ENCODE measurements at places on chromosomes 1 and 21. TPM values are rescaled to one million over a fixed set of nuclear protein-coding genes. Genes with fewer than 3 reads are reported as not detected.
A peak's percentile ranks its signal among the peaks of the same experiment; 100 is the strongest.

GBP5 gene
- total RNA-seq = 1.7 TPM

FAM72B gene
- total RNA-seq = not detected

SH2D1B gene
- total RNA-seq = 0.16 TPM

PPIAL4G gene
- not detected for total RNA-seq

FCRLA gene
- total RNA-seq = not detected

TMEM82 gene
- not detected for total RNA-seq

RWDD3 gene
- total RNA-seq = 15.9 TPM

CNR2 gene
- not detected for total RNA-seq

KCNK2 gene
- total RNA-seq = 0.27 TPM

DNA sequence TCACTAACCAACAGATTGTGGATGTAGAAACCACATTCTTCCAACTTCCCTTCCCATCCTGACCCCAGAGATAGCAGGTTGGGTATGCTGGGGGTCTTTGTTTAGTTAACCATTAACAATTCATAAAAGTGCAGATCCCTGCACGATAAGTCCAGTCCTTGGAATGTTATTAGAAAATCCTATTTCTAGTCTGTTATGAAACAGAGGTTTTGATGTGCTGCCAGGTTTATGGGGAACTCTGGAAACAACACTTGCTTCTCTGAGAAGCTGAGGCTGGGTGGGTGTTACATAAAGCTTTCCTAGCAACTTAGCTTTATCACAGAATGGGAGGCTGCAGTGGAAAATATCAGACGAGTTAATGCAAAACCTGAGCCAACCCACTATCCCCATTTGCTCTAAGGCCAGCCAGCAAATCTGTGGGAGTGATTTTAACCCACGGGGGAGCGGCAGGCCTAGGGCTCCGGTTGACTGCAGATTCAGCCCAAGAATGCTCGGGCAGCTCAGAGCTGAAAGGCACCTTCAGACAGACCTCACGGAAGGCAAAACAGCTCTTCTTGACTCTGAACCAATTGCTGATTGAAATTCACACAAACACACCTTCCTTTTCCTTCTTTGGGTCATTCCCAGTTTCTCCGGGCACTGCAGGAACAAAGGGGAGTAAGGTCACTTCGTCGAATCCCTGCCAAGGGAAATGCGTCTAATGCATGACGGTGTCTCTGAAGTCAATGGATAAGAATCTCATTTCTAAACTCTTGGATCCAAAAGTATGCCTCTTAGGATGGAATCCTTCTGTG is 111.7 kb upstream of the IRF2BP2 start:
- peak; percentile 69 for DNase-seq

- no peak for DNase-seq
These were observed 23.1 kb upstream of the PKP1 start for GRCh38 chr1:201260236-201260590.

GRCh38 chr1:15423355-15424077 is 13.8 kb downstream of the EFHD2 start:
- no peak for DNase-seq

DNA sequence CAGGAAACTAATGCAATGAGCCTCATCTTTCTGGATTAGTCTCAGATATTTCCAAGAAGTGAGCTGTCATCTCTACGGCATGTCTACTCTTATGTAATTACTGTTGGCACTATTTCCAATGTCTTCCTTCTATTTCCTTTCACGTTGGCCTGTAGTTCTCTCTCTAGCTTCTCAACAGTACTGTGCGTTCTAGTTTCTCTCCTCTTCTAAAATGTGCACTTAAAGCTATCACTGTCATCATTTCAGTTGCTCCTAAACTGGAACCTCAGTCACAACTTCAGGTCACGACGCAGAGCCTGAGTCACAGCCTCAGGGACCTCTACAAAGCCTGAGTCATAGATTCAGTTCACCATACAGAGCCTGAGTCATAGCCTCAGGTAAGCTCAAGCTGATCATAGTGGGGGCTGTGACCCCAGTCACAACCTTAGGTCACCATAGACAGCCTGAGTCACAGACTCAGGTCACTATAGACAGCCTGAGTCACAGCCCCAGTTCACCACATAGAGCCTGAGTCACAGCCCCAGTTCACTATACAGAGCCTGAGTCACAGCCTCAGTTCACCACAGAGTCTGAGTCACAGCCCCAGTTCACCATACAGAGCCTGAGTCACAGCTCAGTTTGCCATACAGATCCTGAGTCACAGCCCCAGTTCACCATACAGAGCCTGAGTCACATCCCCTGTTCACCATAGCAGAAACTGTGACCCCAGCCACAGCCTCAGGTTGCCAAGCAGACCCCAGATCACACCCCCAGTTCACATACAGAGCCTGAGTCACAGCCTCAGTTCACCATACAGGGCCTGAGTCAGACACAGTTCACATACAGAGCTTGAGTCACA is 13.0 kb downstream of the WNT9A start:
- peak; percentile 16 for DNase-seq

DNA sequence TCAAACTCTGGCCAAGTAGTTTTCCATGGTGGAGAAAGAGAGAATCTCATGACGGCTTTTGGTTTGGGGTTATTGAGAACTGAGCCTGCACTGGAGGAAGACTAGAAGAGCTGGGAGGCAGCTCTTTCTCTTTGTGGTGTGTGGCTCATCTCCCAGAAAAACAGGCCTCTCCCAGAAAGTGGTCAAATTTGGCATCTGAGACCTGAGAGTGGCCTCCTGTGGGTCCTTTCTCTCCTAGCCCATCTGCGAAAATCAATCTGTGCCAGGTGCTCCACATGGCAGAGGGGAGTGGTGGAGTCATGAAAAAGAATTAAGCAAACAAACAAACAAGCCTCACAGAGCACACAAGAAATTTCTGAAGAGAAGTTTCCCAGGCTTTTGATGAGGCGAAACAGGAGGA is 305.0 kb downstream of the ST6GALNAC3 start:
- DNase-seq = no peak

GRCh38 chr1:68197891-68198290 is 34.4 kb downstream of the WLS start:
- no peak for DNase-seq

DNA sequence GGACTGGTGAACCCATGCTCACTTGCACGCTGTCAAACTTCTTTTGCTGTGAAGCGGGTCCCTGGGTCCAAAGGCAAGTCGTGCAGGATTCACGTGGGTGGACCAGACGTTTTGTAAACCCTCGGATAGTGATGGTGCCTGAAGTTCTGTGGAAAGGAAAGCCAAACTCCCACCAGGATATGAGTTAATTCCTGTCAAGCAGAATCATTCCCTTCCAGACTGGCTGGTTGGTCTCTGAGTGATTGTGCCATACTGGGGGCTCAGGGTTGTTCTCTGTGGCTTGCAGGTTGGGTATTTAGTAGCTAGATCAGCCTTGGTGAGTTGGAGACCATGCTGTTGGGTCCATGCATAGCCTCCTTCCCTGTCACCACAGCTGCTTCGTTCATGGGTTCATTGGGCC is 32.7 kb upstream of the IGSF5 start:
- no peak for DNase-seq

DNA sequence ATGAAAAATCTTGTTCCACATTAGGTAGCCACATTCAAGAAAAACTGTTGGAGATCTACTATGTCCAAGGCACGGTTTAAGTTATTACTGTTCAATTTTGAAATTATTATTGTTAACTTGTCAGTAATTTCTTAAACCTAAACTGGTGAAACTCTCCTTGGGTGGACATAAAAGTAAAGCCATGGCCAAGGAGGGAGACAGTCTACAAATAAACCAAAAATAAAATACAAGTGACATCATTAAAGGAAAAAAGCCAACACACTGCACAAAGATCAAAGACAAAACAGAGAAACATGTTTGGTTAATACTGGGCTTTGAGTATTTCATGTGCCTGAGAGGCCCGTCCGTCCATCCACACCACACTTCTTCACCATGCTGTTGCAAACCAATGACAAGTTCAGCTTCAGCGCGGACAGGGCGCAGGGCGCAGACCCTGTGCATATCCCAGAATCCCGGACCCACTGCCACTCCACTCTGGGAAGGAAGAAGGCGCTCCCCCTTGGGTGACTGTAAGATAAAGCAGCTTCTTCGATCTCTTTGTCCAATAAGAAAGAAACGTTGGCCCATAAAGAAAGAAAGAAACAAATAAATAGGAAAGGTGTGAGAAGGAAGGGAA is 918 bp upstream of the RASAL2 start:
- peak; percentile 48 for DNase-seq

DNA sequence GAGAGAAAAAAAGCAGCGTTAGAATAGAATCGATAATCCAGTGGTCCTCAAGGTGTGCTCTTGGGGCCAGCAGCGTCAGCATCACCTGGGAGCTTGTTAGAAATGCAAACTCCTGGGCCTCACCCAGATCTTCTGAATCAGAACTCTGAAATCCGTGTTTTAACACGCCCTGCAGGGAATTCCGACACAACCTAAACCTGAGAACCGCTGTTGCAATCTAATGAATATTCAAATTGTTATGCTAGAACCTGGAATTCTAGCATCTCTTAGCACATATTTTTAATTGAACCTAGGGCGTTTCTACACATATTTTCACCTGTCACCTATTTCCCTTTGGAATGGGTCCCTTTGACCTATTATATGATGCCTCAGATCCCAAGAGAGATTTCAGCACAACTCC is 175.7 kb downstream of the PSMG1 start:
- DNase-seq = no peak

DNA sequence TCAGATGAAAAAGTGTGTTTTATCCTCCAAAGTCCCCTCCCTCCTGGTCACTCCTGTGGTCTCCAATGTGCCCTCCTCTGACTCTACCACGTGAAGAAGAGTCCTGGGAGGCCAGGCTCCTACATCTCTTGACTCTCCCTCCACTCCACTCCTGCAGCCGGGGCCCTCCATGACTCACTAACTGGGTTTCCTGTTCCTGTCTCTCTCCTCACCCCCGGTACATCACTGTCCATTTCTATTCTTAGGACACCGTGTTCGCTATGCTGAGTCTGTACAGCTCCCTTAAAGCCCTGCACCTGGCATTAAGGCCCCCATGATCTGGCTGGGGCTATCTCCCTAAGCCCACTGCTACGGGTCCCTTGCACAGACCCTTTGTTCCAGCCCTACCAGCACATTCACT is 93.4 kb downstream of the BCAR3 start:
- no peak for DNase-seq

DNA sequence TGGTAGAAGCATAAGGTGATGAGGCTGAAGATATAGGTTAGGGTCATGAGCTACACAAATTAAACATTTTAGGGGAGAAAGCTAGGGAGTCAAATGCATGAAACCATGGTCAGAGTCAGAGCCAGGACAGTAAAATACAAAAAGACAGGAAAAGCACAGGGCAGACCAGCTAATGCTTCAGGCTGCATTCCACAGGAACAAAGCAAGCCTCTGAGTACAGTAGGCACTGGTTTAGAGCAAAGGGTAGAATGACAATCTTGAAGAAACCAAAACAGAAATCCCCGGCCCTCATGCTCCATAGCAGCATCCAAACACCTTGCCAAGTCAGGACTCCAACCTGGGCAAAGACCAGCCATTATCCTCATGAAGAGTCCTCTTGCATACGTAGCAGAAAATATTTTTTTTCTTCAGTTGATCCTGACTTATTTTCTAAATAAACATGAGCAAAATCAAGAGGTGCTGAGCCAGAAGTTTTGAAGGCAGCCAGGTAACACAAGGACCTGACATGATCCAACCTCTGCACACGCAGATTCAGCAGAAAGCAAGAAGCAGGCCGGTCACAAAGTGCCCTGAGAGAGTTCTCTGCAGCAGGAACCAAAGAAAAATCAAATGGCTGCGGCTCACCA is 273.1 kb downstream of the TTLL7 start:
- no peak for DNase-seq

- peak; percentile 49 for DNase-seq
These were observed 1.1 kb downstream of the ADGRL2 start for GRCh38 chr1:81801651-81802456.

GRCh38 chr1:56502700-56503245 is 76.6 kb downstream of the PLPP3 start:
- DNase-seq = no peak

GRCh38 chr21:46159390-46159789 is 4.0 kb upstream of the FTCD start:
- peak; percentile 17 for DNase-seq

GRCh38 chr1:158121604-158122254 is 59.0 kb upstream of the CD1D start:
- DNase-seq = no peak

DNA sequence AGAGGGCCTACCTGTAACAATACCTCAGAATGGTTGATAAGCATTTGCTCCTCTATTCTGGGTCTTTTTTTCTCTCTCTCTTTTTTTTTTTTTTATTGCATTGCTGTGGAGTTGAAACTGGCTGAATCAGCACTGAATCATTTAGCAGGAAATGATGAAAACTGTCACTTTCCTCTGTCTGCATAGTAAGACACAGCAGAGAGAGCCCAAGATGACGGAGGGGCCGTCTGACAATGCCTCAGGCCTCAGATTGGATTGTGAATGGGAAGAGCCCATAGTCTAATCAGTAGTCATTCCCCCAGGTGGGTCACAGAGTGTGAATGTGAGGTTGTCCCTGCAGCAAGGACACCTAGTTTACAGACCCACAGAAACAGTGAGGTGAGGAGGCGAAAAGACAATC is 193.2 kb upstream of the PLXNA2 start:
- no peak for DNase-seq

DNA sequence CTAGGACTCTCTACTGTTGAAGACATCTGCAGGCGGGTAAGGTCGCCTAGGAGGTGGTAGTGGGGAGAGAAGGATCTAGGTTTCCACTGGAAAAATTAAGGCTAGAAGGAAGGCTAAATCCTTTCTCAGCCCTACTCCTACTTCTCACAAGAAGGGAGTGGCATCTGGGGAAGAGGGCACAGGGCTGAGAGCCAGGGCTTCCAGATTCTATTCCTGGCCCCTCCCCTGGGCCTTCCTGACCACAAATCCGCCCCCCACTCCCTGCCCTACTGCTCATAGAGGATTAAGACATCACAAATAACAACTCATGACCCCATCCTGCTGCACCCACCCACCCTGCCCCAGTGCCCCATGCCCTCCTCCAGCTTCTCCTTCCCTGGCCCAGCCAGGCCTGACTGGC is 2.5 kb downstream of the PHLDA3 start:
- no peak for DNase-seq

DNA sequence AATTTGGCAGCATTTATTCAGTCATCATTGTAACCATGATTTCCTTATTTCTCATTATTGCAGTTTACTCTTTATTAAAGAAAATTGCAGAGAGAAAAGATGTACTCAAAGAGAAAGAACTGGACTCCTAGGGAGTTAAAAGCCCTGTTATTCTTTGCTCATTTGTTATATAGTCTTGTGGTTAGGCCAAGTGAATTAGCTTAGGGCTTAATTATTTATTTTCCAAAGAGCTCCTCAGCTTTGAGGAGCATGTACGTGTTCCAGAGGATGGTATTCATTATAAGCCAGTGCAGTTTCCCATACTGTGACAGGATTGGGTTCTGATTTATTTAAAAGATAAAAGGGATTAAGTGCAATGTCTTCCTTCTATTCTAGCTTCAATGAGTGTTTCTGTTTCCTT is 86.4 kb downstream of the GPR161 start:
- no peak for DNase-seq

DNA sequence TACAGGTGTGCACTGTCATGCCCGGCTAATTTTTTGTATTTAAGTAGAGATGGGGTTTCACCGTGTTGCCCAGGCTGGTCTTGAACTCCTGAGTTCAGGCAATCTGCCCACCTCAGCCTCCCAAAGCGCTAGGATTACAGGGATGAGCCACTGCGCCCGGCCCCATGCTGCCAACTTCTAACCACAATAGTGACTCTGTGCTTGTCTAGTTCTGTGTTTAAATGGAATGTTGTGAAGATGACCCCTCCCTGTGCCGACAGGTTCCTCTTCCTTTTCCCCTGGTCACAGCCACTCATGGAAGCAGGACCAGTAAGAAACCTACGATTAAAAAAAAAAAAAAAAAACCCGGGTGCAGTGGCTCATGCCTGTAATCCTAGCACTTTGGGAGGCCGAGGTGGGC is 4.7 kb downstream of the MAP1LC3C start:
- DNase-seq = peak; percentile 18

All from Right ventricle myocardium superior (tissue), 1 donor.